ENCODE measurements at places on chromosomes 13 and 19.

DNA sequence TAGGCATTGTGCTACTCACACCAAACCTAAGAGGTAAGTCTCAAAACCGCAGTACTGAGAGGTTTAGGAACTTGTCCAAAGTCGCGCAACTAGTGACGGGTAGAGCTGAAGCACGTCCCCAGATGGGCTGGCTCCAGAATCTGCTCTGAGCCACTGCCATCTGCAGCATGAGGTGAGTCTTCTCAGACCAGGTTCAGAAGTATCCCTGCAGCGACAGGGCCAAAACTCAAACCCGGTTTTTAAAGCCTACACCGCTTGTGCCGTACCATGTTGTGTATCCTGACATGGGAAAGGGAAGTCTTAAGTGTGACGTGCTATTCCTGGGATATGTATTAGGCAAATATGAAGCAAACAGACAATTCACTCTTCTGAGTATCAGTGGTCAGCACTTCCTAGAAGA, 45.1 kb downstream of the ATP7B start:
- peak; percentile 4 for DNase-seq

DNA sequence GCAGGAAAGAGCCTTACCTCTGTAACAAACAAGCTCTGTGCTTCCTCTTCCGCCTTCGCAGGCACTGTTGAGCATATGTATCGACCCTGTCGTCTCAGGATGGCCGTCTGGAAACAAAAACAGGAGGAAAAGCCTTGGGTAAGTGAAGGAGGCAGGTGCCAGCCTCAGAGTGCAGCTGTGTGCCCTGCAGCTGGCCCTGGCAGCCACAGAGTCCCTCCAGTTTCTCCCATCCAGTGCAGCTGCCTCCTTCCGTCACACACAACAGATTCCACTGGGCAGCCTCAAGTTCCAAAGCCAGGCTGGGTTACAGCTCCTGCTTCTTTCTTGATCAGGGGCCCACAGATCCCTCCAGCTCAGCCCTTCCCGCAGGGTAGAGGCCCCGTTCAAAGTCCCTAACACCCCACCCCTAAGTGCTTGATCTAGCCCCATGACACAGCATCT, 47.7 kb downstream of the DOCK9 start:
- peak; percentile 24 for DNase-seq

- peak; percentile 51 for DNase-seq
Observed at GRCh38 chr19:37931881-37932655, 25.1 kb downstream of the SIPA1L3 start.

DNA sequence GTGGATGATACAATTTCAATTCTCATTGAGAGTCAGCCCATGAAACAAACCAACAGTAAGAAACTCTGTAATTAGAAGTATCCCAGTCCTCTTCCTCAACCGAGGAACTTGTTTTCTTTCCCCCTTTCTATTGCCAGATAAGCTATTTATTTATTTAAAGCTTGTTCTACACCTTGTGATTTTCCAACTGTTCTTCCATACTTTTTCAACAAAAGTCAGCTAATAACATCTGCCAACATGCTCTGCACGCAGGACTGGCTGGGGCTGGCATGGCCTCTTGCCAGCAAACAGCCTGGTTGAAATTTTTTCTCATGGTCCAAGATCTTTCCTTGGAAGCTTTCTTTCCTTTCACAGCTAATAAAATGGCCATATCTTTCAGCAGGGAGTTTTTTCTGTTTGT, 2.9 kb upstream of the IRS2 start:
- DNase-seq: peak; percentile 11

DNA sequence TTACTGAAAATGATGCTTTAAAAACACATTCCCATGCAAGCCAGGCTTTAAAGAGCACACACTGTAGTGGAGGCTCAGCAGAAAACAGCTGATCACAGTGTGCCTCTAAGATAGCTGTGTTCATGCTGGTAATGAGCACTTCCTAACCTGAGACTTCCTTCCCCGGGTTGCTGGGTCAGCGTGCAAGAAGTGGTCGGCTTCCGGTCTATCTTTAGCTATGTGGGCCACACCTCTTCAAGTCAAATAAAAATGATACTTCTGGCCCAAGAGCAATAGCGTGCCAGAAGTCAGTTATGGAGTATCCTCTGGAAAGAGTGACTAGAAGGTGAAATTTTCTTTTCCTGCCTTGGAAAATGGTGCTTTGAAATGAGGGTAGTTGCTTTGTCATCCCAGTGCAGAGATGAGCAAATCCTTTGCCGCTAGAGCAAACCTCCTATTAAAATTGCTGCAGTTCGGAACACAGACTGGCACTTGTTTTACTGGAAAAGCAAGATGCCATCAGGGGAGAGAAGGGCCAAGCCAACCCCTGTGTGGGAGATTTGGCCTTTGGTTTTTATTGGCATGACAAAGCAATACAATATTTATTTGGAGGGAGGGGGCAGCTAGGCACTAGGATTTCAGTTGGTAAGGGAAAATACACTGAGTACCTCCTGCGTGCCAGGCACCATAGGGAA, 64.2 kb downstream of the ARHGAP35 start:
- DNase-seq: no peak

- no peak for DNase-seq
Observed at GRCh38 chr19:4136680-4137088, 12.8 kb upstream of the MAP2K2 start.

GRCh38 chr13:32610538-32610937, 24.3 kb downstream of the PDS5B start:
- no peak for DNase-seq

GRCh38 chr19:48681127-48681470, 8.3 kb upstream of the NTN5 start:
- no peak for DNase-seq

- DNase-seq: no peak
Observed at GRCh38 chr19:7172794-7173193, 103.3 kb downstream of the ZNF557 start.

GRCh38 chr13:110965038-110965754, 50.3 kb upstream of the ANKRD10 start:
- DNase-seq: no peak

GRCh38 chr19:2453431-2454025, 3.2 kb downstream of the LMNB2 start:
- no peak for DNase-seq

GRCh38 chr13:94333131-94333820, 146.2 kb downstream of the DCT start:
- no peak for DNase-seq

GRCh38 chr13:103618151-103618550, 551.9 kb upstream of the SLC10A2 start:
- DNase-seq: no peak

GRCh38 chr13:77863144-77863543, 55.5 kb downstream of the EDNRB start:
- DNase-seq: no peak

GRCh38 chr19:45154064-45154827, 6.5 kb downstream of the NKPD1 start:
- DNase-seq: no peak

DNA sequence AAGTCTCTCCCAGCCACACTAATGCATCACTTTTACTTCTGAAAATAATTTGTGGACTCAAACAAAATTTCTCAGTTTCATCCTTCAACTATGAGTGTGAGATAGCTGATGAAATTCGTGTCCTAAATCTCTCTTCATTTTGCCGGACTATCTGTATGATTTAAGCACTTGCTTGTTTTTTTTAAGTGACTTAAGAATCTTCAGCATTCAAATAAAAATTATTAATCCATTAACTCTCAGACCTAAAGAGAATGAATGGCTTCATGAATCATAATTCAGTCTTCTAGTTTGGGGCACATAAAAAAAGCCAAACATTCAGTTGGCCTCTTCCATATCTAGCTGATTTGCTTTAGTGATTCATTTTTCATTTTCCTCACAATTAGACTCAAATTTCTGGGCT, 579.5 kb downstream of the DCT start:
- DNase-seq: no peak

DNA sequence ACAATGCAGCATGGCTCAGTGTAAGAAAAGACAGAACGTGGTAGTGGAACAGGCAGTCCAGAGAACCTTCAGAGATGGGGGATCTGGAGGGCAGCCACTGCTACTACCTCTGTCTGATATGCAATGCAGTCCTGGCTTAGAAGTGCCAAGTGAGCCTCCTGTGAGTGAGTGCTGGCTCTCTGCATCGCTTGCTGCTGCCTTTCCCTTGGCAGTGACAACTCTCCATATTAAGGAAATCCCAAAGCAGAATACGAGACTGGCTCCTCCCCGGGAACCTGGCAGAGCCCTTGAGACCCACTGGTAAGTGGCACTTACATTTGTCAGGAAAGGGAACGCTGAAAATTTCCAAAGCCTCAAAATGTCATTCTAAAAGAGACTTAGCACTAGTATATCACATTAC, 7.5 kb downstream of the DOCK9 start:
- no peak for DNase-seq

GRCh38 chr19:45470762-45471081, 2.9 kb downstream of the FOSB start:
- DNase-seq: no peak

DNA sequence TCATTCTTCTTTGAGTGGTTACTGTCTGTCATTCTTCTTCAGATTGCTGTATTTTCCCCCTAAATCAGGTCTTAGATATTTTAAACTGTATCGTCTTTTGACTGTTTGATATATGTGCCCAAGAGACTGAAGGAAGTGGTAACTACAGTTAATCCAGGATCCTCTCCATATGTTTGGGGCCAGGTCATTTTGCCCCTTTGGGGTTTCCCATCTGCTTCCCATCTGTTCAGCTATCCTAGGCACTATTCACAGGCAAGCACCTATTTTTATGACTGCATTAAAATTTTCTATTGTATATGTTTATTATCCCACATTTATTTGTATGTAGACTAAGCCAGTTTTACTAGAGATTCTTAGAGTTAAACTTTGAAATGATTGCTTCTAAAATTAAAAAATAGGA, 244.2 kb downstream of the PCCA start:
- DNase-seq: peak; percentile 88

DNA sequence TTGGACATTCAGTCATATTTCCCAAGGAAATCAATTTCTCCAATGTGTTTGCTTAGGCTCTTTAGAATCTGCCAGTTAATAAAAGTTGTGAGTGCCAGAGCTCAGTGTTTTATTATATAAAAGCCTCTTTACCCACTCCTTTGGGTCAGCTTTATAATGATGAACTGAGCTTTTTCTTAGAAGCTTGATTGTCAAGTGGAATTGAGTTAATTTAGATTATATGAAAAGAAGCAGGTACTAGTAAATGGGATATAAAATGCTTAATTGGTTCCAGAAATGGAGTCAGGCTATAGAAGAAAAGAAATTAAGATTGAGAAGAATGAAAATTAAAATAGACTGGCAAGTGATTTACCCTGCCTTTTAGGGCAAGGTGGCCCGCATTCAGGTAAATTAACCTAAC, 363.2 kb downstream of the SLITRK6 start:
- DNase-seq: no peak

- DNase-seq: peak; percentile 11
Observed at GRCh38 chr19:46411925-46412649, 1.3 kb downstream of the CCDC8 start.

GRCh38 chr19:39065928-39066327, 18.2 kb upstream of the ACP7 start:
- DNase-seq: no peak

DNA sequence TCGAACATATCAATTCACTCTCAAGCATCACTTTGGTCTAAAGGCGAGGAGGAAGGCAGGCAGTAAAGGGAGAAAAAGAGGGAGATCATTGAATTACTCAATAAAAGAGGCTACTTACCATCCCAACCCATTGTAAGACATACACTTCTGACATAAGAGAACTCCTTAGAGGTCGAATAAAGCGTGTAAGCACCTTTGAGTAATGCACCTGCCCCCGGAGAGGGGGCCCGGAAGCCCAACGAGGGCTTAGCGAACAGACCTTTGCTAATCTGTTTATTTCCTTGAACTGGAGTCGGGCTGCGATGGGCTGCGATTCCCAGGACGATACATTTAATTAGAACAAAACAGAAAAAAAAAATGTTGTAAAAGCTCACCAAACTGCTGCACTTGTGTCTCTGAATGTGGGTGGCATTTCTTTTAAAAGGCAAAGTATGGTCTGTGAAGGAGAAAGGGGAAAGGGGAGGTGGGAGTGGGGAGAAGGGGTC, 3.0 kb downstream of the ZC3H4 start:
- peak; percentile 11 for DNase-seq

DNA sequence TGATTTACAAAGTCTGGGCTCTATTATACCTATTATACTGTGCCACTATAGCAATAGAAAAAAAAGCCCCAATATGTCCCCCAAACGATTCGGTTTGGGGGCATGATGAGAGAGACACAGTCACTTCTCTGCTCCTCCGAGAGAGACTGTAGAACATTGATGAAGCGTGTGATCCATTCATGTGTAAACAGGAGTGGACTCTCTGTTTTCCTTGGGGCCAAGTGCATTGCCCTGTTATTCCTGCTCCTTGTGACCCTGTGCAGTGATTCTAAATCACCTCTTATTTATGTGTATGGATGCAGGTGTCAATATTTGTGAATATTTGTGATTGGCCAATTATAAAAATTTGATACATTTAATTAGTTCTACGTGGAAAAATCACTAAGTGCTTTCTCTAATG, 17.0 kb downstream of the F10 start:
- DNase-seq: no peak

All from NCI-H524 (cell line).